Posterior vena cava (tissue), 2 donors: ENCODE measurements at places on chromosomes 1 and 21.

- DNase-seq = no peak
These were observed 152.7 kb downstream of the CASZ1 start for GRCh38 chr1:10643607-10644306.

GRCh38 chr1:65994223-65994622, 201.5 kb downstream of the PDE4B start:
- no peak for DNase-seq

DNA sequence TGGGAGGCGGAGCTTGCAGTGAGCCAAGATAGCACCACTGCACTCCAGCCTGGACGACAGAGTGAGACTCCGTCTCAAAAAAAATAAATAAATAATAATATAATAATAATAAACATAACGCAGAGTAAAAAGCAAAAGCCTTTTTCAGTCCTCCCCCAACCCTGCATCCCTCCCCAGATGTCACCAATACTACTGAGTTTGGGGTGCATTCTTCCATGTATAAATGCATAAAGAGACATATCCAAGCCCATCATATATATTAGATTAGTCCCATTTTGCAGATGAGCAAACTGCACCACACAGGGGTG, 930 bp upstream of the ADAMTSL4 start:
- no peak for DNase-seq

DNA sequence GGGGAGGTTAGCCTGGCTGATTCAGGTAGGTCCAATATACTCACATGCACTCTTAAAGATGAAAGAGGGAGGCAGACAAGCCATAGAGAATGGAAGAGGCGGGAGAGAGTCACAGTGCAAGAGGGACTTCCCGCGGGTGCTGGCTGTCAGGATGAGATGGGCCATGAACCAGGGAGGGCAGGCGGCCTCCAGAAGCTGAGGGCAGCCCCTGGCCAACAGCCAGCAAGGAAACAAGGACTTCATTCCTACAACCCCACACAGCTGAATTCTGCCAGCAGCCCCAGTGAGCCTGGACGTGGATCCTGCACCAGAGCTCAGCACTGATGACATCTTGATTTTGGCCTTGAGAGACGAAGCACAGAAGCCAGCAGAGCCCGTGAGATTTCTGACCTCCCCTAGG, 15.1 kb upstream of the B3GALT5 start:
- no peak for DNase-seq

DNA sequence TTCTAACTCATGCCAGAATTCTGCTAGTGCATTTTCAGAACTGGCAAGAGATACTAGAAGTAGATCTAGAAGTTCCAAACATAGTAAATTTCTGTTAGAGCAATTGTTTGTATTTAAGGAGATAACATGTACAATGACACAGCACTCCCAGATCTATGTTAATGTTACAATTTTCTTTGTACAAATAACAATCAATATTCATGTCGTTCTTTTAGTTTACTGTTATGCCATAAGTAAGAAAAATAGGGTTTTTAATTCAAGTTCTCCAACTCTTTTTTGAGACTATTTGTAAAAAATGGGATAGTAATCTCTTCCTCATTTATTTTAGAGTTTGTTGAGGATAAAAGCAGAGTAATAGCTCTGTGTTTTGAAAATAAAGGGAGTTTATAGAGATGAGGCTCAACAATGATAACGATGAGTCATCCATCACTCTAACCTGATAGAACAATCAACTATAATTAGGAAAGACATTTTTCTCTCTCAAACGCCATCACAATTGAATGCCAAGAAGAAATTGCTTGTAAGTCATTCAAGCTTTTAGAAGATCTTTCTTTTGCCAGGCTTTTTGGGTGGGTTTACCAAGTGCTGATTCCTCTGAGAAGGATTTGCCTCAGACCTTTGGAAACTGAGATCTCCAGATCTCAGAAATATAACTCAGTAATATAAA, 638 bp downstream of the CD84 start:
- no peak for DNase-seq

GRCh38 chr1:24289937-24290595, 29.1 kb upstream of the GRHL3 start:
- DNase-seq = peak; percentile 93

DNA sequence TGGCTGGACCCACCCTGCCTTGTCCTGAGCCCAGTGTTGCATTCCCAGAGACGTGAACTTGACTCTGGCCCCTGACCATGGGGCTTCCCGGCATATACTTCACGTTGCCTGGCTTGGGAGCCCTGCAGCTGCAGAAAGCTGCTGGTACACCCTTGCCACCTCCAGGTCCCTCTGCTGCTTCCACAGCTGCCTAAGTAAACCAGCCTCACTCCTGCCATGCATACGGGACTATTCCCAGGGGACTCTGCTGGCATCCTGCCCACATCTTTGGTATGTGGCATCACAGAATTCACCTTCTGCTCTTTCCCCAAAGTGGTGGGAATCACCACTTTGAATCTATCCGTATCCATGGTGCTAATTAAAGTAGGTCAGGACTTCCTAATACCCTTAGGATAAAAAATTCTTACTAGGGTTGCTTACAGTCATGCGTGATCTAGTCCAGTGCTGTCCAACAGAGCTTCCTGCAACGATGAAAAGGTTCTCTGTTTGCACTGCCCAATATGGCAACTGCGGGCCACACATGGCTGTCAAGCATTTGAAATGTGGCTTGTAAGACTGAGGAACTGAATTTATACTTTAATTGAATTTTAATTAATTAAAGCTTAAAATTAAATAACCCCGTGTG, 203.0 kb downstream of the GRIK3 start:
- DNase-seq = no peak
